ENCODE measurements at places on chromosomes 4 and X.

- no peak for DNase-seq
These were observed 5.4 kb upstream of the SORBS2 start for GRCh38 chr4:185817403-185817818.

DNA sequence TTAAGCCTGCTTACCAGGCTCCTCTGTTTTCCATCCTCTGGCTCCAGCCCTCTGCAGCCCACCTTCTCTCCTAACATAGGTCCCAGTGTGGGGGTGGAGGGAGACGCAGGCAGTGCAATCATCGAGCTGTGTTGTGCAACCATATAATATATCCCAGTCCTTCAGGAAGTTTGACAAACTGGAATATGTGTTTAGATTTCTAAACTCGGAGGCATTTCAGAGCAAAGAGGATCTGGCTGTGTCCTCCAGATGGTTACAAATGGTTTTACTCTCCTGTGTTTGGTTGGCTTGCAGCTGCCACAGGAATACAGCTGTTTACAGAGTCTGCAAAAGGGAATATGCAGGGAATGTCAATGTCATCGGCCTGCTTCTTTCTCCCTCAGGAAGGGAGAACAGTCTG lies 195.3 kb upstream of the LNX1 start:
- DNase-seq: no peak

GRCh38 chr4:169620880-169621248 lies 486 bp downstream of the CLCN3 start:
- DNase-seq: no peak

DNA sequence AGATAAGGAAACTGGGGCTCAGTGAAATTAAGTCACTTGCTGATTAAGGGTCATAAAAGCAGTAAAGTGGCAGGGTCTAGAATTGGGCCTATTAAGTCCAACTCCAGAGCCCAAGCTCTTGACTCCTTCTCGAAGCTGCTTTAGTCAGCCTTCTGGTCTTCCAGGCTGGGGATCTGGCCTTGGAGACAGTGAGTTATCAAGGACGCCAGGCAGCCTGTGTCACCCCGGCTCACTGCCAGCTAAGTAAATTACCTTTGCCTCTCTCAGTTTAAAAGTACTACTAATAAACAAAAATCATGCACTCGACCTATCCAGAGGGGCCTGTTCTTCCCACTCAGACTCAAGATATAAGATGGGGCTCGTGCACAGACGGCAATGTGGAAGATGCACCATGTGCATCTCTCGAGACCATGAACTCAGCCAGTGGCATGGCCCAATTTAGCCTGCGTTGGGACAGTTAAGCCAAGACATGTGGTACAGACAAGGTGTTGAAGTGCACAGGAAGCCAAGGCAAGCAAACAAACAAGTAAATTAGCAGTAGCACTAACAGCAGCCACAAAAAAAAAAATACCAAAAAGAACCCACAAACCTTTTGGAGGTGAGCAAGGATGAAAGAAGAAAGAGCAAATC lies 62.0 kb upstream of the MAP3K15 start:
- no peak for DNase-seq

- no peak for DNase-seq
These were observed 187.3 kb downstream of the SLC39A8 start for GRCh38 chr4:102157984-102158383.

DNA sequence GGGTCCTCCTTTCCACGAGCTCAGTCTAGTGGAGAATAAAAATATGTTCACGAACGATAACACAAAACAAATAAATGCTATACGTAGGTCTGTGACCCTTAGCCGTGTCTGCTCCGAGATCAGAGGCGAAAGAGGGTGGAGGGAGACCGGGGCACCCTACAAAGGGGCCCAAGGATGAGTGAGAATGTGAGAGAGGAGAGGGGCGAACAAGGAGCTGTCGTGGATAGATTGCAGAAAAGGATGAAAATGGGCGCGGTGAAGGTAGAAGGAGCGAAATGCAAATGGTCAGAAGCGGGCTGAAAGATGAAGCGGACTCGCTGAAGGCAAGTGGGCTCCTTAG lies 6.2 kb upstream of the ZBTB33 start:
- no peak for DNase-seq

DNA sequence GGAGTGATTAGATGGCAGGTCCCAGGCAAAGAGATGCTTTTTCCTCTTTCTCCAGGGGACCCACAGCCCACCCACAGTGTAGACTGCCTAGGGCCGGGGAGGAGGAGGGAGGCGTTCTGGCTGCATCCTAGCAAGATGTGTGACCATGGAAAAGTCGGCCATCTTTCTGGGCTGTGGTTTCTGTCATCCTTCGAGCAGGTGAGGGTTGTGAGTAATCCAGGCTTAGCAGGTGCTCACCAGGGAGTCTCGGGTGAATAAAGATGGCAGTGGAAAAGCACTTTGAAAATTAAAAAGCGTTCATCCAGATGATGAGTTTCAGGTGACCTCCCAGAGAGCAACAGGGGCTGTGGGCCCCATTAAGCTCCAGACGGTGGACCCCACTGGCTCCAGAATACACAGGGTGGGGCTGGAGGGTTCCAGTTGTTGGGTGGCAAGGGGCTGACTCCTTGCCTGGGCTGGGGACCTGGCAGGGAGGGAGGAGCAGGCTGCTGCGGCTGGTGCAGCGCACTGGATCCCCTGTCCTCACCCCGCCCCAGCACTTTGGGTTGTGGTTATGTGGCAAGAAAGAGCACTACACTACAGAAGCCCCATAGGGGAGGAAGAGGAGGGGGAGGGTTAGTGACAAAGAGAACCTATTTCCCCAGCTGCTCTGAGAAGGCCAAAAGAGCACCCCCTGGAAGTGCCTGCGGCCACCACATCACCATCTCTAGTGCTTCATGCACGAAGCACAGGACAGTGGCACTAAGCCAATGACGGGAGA lies 23.7 kb downstream of the ELF4 start:
- DNase-seq: peak; percentile 53

DNA sequence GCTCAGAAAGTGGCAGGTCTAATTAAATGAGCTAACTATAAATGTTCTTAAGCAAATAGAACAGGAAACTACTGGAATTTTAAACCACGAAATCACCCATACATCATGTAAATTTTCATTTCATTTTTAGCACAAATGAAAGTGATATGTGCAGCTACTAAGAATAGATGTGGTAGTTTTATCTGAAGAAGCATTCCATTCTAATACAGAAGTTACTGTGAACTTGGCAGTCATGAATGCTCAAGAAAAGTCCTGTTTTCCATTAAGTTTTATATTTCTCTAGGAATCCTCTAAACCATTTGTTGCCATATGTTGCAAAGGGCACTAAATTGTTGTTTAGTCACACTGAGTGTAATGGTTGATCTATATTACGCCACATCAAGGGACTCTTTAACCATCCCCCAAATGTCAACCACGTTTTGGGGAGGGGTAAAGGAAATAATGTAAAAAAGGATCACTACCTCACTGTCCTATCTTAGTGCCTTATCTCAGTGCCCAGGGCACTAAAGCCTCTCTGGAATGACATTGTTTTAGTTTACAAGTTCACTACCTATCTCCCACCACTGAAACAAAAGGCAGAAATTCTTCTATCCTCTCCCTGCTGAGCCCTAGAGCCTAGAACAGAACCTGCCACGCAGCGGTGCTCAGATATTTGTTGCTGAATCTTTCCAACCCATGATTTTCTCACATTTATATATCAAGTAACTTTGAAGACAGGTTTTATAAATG lies 118.0 kb downstream of the SHISA3 start:
- no peak for DNase-seq

- DNase-seq: no peak
These were observed 28.3 kb upstream of the PGRMC2 start for GRCh38 chr4:128315756-128316520.

DNA sequence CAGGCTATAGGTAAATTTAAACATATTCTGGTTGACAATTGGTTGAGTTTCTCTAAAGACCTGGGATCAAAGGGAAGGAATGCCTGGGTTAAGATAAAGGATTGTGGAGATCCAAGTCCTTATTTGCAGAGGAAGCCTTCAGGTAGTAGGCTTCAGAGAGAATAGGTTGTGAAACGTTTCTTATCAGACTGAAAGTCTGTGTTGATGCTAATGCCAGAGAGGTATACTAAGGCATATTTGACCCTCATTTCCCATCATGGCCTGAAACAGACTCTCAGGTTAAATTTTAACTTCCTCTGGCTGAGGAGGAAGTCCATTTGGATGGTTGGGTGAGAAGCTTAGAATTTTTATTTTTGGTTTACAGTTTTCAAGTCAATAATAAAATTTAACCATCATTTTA lies 48.1 kb downstream of the UGT2A2 start:
- no peak for DNase-seq

DNA sequence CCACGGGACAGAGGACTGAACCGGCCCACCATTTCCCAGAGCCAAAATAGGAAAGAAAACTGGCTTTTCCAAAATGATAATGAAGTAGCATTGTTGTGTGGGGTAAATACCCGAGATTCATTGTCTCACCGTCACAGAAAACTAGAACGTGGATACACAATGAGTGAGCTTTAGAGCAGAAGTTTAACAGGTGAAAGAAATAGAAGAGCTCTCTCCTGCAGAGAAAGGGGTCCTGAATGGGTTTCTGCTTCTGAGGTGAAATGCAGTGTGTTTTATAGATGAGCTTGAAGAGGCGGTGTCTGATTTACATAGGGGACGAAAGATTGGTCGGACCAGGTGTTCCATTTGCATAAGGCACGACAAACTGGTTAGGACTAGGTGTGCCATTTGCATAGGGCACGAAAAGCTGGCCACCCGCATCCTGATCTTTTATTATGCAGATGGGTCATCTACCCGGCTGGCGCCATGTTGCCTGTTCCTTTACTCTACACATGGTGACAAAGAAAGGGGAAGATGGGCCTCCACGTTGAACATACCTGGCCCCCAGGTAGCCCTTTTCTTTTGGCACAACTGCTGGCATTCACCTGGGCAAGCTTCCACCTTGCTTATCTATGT lies 118.1 kb downstream of the ATXN3L start:
- DNase-seq: no peak

DNA sequence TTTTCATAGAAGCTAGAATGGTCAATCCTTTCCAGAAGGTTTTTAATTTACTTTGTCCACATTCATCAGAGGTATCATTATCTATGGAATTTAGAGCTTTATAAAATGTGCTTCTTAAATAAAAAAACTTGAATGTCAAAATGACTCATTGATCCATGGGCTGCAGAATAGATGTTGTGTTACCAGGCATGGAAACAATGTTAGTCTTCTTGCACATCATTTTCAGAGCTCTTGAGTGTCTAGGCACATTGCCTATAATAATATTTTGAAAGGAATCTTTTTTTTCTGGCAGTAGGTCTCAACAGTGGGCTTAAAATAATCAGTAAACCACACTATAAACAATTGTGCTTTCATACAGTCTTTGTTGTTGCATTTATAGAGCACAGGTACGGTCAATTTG lies 200.3 kb downstream of the FAT4 start:
- DNase-seq: no peak

DNA sequence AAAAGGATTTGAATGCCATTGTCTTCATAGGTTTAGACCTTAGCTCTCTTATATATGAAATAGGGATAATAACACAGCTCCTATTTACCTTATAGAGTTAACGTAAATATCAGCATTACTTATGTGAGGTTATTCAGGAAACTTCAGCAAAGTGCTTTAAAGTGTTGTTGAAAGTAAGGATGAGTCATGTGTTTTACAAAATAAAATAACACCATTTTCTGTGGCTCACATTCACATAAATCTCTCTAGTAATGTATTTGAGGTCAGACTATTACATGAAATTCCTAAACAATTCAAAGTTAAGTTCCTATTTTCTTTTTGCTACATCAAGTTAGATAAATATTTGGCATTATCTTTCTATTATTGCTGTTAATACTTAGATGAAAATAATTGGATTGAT lies 2.9 kb downstream of the GNRHR start:
- DNase-seq: no peak

DNA sequence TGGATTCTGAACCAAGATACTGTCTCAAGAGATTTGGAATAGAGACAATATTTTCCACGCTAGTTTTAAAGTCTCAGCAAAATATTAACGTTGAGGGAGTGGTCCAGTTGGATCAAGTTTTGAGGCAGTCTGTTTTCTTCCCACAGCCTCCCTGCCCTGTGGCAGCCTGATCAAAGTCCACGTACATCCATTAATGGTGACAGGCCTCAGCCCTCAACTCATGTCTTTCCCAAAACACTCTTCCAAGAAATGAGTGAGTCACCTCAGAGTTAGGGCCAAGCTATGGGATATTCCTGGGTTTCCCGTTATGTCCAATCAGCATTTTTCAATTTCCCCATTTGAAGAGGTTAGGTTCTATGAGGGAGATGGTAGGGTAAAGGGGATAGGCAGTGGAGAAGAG lies 28.5 kb downstream of the EGFL6 start:
- DNase-seq: no peak

- no peak for DNase-seq
These were observed 3.4 kb upstream of the USP53 start for GRCh38 chr4:119209077-119209476.

- no peak for DNase-seq
These were observed 143.9 kb downstream of the BCOR start for GRCh38 chrX:39953879-39954278.

DNA sequence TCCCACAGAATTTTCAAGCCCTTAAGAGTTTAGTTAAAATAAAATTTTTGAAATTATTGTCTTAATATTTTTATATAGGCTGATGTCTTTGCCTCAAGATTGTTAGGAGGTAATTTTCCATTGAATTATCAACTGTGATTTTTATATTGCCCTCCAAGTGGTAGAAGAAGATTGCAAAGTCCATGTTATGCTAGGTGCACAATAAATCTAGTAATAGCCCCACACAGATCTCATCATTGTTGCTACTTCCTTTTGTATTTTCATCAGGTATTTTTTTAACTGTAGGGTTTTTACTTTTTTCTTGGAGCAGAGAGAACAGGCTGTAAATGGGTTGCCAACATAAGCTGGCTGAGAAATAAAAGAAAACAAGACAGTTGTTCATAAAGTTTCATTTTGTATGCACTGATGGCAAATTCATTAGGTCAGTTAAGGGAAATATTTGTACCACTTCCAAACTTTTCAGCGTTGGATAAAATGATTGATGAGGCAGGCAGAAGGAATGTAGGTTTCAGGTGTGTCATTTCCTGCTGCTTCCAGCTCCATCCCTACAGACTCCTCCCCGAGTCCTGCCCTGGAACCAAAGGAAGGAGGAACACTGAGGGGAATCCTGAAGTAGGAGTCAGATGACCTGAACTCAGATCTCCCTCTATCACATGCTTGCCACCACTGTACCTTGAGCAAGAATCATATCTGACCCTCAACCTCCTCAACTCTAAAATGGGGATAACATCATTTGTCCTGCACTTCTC lies 105.5 kb downstream of the PRRG1 start:
- DNase-seq: no peak

DNA sequence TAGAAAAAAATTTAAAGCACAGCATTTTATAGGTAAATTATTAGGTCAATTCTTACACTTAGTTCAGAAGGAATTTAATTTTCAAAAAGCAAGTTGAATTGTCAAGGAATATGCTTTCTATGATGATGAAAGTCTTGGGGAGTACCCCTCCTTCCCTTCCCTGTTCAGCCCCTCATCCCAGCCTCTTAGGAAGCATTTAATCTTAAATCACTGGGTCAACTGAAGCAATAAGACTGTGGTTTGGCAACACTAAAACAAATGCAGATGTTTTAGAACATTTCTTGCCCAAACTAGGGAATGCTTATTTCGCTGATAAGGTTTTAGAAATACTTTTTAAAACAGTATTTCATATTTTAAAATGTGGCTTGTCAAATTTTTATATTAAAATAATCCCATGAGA lies 19.1 kb upstream of the ARSJ start:
- DNase-seq: no peak
